ENCODE measurements at places on chromosomes 16 and 17.

GRCh38 chr17:63681530-63681929, 18.4 kb downstream of the LIMD2 start:
- DNase-seq: no peak

GRCh38 chr17:61343576-61343975, 56.1 kb upstream of the TBX2 start:
- no peak for DNase-seq

DNA sequence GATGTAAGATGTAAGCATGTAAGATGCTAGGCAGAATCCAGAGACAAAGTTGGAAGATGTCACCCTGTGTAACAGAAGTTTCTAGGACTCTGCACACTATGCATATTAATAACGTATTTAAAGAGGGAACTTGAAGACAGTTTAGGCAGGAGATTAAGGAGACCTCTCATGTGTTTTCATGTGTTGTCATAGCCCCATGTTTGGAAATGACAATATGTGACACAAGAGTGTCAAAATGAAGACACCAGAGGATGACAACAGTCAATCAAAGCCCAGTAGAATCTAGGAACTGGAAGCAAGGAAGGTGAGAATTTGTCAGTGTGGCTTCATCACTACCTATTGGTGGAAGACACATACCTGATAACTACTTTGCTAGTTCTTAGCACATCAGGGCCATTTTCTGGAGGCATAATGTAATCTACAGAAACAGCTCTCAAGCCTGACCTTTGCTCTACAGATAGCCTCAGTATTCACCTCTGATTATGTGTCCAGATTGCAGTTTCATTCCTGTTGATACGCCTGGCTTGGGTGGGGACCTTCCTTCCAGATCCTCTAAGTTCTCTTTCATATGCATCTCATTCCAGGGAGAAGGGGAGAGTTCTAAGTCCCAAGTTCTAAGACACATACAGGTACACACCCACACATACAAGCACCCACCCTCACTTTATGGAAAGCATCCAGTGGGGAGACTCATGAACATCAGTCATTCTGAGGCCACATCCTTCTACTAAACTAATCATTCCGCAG, 26.3 kb downstream of the PMP22 start:
- no peak for DNase-seq

DNA sequence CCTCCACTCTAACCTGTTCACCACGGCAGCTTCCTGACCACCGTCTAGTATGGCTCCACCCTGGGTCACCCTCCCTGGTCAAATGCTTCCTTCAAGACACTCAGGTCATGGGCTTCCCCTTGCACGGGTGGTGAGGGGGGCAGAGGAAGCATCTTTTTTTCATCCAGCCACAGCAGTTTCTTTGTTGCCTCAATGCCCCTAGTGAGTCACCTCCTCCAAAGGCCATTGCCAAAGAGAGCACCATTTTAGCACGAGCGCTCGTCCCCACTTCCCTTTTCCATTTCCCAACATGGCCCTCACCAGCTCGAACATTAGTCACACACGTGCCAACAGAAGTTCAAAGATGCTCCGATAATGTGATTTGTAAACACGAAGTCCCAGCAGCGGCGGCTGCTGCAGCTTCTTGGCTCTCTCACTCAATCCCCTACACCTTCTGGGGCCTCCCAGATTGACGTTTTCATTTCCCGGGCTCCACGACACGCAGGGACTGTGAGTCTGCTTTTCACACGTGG, 134.6 kb downstream of the GAS7 start:
- peak; percentile 34 for DNase-seq

DNA sequence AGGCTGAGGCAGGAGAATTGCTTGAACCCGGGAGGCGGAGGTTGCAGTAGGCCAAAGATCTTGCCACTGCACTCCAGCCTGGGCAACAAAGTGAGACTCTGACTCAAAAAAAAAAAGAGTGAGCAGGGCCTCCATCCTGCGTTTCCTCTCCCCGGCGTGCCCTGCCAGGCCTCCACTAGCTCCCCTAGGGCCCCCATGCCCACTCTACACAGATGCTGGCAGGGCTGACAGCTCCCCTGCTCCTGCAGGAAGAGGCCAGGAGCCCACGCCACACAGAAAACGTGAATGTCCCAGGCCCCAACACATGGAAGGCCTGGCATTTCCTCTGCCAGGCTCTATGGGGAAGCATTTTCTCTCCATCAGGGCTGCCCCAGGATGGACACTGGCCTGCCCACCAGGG, 109.4 kb downstream of the AMFR start:
- no peak for DNase-seq

DNA sequence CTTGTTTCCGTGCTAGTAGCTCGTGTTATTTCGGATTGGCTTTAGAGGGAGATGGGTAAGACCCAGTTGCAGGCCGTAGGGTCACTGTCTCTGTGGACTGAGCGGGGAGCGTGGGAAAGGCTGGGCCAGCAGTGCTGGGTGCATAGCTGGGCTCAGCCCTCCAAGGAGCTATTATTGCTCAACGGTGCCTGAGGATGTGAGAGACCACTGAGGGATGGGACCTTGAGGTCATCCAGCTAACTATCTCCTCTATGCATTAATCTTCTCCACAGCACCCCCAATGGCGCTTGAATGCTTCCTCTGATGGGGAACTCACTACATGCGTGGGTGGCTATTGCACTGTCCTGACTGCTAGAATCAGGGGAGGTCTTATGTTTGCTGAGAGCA, 126.1 kb upstream of the FOXF1 start:
- DNase-seq: no peak

All from left cardiac atrium (tissue), 4 donors.